ENCODE measurements at places on chromosomes 12 and 14.

DNA sequence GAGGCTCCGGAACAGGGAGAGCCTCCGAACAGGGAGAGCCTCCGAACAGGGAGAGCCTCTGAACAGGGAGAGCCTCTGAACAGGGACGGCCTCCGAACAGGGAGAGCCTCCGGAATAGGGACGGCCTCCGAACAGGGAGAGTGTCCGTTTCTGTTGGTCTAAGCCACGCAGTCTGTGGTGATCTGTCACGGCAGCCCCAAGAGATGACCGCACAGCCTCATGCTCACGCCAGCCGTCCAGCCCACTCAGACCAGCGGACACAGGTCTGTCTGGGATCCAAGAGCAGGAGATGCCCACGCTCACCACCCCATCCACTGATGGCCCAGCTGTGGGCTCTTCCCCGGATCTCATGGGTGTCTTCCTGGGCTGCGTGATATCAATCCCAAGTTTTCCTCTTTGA lies 33.3 kb downstream of the GALNT9 start:
- no peak for DNase-seq

GRCh38 chr12:109199324-109199723 lies 82.9 kb downstream of the ACACB start:
- no peak for DNase-seq

GRCh38 chr12:80242321-80242720 lies 143.0 kb downstream of the OTOGL start:
- no peak for DNase-seq

GRCh38 chr12:67747869-67748742 lies 99.6 kb downstream of the DYRK2 start:
- no peak for DNase-seq

- DNase-seq = no peak
Observed at GRCh38 chr14:33492491-33492890, 458.4 kb downstream of the EGLN3 start.

DNA sequence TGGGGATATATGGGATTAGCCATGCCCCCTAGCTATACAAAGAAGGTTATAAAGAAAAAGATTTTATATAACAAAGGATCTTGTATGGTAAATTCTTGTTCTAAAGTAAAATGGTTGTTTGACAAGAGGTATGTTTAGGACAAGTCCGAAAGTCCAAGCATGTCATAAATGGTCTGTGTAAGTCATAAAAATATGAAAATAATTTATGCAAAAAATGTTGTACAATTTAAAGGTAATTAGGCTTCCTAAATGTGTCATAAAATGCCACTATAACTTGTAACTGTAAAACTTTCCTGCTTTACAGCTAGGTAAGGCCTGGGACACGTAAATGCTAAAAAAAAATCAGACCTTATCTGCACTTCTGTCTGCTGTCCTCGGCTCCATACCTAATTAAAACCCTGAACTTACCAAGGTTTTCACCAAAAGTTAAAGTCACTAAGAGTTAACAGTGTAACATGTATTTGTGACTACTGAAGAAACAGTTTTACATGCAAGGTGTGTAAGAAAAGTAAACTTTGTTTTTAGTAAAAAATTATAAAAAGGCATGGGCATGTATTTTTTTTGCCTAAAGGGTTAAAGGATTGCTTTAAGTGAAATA lies 110.0 kb upstream of the RESF1 start:
- no peak for DNase-seq

DNA sequence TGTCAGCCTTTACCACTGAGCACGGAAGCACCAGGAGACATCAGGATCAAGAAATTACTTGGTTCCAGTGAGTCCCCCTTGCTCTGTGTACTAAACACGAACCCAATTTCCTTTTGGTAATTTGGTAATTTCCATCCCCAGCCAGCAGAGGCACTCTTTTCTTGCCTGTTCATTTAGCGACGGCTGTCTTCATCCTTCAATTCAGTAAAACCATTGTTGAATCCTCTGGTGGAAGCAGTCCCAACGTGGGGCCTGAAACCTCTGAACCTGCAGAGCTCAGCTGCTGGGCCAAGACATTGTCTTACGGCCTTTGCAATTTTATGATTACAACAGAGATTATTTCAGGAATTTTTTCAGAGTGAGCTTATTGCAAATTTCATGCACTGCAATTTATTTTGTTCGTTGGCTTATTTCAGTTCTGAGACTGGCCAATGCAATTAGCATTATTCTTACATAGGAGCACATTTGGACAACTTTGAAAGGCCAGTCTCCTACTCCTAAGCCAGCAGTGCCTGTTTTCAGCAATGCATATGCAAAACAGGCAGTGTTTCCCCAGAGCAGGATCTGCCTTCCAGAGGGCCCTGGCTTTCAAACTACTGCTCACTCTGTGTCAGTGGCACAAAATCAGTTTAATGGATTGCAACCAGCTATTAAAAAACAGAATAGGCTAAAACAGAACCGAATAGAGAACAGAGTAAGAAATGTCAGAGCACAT lies 372.9 kb upstream of the TMEM132C start:
- no peak for DNase-seq

- no peak for DNase-seq
Observed at GRCh38 chr12:104219361-104219892, 3.8 kb downstream of the TXNRD1 start.

DNA sequence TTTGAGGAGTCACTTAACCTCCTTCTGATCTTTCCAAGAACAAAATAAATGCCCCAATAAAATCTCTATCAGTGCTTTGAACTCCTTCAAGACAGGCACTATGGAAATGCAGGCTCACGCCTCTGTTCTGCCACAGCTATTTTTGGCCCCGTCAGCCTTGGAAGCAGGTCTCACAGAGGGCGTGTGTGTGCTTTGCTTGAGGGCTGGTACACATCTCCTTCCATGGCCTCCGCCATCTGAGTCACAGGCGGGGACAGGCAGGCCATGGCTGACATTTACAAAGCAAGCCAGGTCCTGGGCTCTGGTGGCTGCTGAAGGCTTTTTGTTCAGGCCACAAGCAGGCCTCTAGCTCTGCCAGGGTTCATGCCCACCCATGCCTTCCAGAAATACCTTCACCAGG lies 16.0 kb downstream of the PRIMA1 start:
- DNase-seq = no peak

DNA sequence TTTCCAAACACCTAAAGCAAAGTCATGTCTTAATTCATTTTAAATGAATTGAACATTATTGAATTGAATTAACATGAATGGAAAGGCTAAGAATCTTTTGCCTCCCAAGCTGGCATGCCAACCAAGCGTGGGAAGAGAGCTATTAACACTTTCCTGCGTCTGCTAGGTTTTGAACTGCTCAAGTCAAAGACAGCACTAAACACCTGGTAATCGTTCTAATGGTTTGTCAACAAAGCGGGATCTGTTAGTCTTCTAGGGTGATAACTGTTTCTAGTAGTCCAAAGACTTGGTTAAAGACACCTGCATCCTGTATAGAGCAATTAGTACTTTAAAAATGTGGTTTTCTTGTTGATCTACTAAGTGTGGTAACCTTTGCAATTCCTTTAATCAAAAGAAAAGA lies 164.2 kb upstream of the HMGA2 start:
- no peak for DNase-seq

GRCh38 chr14:36916668-36917067 lies 255.0 kb downstream of the PAX9 start:
- DNase-seq = no peak

DNA sequence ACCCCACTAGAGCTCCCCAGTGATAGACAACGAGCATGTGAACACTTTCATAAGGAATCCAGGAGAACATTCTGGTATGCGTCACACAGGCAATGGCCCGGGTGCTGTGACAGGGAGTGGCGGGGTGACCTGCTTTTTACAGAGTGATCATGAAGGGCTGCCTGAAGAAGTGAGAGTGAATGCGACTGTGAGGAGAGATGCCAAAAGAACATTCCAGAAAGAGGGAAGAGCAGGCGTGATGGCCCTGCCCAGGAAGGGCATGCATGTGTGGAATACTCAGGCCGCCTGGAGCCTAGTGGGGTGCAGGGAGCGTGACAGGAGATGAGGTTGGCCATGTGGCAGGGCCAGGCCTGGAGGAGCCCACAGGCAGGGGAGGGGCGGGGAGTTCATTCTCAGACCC lies 53.8 kb downstream of the FZD10 start:
- DNase-seq = no peak

DNA sequence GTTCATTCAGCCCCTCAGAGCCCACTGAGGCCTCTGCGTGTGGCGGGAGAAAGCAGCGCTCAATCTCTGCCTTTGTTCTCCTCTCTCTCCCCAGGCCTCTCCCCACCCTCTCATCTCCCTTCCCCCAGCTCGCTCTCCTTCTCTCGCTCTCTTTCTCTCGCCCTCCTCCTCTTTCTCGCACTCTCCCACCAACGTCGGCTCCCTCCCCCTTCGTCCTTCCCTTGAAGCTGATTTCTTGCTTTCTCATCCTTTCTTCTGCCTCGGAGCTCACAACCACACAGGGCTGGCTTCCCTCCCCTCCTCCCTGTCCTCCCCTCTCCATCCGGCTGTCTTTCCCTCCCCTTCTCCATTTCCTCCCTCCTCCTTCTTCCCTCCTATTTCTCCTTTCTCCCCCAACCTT lies 96.4 kb downstream of the LRRC74A start:
- no peak for DNase-seq

DNA sequence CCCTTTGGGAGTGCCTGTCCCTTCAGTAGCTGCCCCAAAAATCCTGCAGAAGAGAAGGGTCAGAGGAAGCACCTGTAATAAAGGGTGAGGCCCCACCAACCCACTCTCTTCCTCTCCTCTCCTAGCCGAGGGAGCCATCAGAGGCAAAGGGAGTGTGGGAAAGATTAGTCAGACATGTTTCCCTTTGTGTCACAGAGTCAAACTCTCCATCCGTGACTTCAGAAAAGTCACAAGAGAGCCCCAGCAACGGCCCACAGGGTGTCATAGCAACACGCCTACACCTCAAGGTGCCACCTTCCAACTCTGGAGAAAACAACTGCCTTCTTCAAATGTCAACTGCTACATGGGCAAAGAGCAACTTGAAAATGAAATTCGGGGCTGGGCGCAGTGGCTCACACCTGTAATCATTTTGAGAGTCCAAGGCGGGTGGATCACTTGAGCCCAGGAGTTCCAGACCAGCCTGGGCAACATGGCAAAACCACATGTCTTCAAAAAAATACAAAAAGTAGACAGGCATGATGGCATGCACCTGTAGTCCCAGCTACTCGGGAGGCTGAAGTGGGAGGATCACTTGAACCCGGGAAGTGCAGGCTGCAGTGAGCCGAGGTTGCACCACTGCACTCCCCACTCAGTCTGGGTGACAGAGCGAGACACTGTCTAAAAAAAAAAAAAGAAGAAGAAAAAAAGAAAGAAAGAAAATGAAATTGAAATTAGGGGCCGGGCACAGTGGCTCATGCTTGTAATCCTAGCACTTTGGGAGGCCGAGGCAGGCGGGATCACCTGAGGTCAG lies 17.7 kb upstream of the CD27 start:
- DNase-seq = peak; percentile 71

- DNase-seq = no peak
Observed at GRCh38 chr14:59828276-59828675, 42.3 kb downstream of the RTN1 start.

- no peak for DNase-seq
Observed at GRCh38 chr14:101586531-101587430, 25.5 kb downstream of the DIO3 start.

GRCh38 chr12:96313606-96314005 lies 86.6 kb downstream of the CDK17 start:
- DNase-seq = no peak

GRCh38 chr12:39467432-39467870 lies 24.5 kb upstream of the KIF21A start:
- DNase-seq = no peak

- no peak for DNase-seq
Observed at GRCh38 chr14:20564501-20564997, 3.7 kb upstream of the RNASE9 start.

DNA sequence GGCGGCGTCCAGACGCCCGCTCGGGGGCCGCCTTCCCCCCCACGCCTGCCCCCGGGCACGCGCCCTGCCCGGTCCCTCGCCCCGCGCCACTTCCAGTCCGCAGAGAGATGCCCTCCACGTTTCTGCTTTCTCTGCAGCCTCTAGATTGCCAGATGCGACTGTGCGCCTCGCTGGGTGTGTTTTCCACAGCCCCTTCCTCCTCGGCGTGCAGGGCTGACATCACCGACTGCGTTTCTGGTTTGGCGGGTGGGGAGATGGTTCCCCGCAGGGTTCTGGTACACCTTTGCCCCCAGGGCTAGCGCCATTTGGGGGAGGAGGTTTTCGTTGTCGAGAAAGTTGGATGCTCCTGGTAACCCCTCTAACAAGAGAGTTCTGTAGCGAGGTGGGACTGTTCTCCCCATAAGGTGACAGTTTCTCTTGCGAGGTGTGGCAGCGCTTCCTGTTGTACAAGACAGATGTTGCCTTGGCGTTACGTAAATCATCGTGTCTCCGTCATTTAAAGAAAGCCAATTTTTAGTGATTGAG lies 1.5 kb downstream of the CALM1 start:
- peak; percentile 33 for DNase-seq

DNA sequence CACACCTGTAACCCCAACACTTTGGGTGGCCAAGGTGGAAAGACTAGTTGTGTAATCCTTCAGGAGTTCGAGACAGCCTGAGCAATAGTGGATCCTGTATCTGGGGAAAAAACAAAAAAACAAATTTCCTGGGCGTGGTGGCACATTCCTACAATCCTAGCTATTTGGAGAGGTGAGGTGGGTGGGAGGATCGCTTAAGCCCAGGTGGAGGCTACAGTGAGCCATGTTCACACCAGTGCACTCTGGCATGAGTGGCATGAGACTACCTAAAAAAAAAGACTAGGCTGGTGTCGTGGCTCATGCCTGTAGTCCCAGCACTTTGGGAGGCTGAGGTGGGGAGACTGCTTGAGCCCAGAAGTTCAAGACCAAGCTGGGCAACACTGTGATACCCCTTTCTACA lies 17.2 kb downstream of the PTGES3 start:
- DNase-seq = no peak

GRCh38 chr12:104695453-104696148 lies 238.9 kb downstream of the CHST11 start:
- no peak for DNase-seq

- DNase-seq = no peak
Observed at GRCh38 chr14:100155049-100155621, 4.3 kb downstream of the DEGS2 start.

GRCh38 chr14:99784508-99784907 lies 8.7 kb upstream of the EML1 start:
- DNase-seq = no peak
